ENCODE measurements at places on chromosomes 2 and 18. TPM values are rescaled to one million over a fixed set of nuclear protein-coding genes. Genes with fewer than 3 reads are reported as not detected.

MROH2A gene
- not detected for total RNA-seq

TMEM169 gene
- 0.88 TPM for total RNA-seq

KIF1A gene
- total RNA-seq = 5.6 TPM

SKOR2 gene
- not detected for total RNA-seq

MYCN gene
- 0.08 TPM for total RNA-seq

IL1RL1 gene
- 2.8 TPM for total RNA-seq

ALK gene
- total RNA-seq = 0.34 TPM

FSIP2 gene
- 0.11 TPM for total RNA-seq
